Stimulated activated CD8-positive, alpha-beta memory T cell treated with anti-CD3 and anti-CD28 coated beads, Interleukin-4, amount 100 ng/mL, for 1 hour (primary cell): ENCODE measurements at places on chromosomes 2 and 18.
A peak's percentile ranks its signal among the peaks of the same experiment; 100 is the strongest.

GRCh38 chr2:203594541-203594940 lies 59.4 kb upstream of the RAPH1 start:
- no peak for DNase-seq

DNA sequence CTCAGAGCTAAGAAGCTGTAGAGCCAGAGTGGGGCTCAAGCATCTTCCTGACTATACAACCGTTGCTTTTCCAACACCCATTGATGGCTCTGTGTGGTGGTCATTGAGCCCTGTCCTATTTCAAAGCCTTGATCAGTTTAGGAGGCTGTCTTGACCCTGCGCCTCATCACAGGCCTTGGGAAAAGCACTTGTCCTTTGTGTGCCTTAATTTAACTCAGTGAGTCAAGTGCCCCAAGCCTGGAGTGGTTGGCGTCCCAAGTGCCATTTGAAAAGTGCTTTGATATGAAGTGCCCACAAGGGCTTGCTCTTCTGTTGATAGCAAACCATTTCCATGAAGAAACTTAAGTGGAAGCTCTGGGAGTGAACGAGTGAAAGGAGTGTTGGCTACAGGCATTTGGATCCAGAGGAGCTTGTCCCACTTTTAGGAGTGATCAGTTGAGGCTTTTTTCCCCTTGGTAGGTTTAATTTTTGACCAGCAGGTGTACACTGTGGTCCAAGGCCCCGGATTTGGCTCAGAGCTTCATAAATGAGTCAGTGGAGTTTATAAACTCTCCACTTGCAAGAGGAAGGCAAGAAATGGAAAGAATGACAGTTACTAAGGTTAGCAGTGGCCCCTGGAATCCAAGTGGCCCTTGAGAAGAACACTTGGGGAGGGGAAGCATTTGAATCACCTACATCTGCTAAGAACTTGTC lies 50.3 kb downstream of the ACTR2 start:
- DNase-seq: no peak

GRCh38 chr18:24627644-24628315 lies 167.3 kb downstream of the HRH4 start:
- no peak for DNase-seq

DNA sequence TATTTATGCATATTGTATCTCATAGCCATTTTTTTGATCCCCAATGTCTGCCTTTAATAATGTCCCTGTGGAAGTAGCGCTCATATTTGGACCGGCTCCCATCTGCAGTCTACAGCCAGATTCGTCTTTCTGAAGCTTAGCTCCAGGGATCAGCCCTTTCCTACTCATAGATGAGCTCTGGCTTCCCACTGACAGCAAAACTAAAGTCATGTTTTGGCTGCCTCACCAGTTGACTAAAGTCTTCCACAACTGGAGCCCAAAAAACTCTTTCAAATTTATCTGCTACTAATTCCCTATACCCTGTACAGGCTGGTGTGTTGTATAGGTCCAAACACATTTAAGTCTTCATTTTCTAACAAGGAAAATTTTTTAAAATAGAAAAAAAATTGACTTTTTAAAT lies 294.2 kb upstream of the HNMT start:
- no peak for DNase-seq

DNA sequence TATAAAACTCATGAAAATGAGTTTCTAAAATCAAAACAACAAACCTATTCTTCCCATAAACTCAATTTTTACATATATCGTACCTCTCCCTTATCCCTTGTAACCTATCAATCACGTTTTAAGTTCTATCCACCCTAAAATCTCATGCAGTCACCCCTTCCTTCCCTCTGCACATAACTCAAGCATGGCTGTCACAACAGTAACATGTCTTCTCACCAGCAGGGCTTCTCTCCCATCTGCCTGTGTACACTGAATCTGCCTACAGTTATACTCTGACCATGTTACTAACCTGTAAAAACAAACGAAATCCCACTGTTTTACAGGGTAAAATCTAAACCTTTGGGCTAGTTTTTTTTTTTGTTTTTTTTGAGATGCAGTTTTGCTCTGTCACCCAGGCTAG lies 68.2 kb downstream of the MAP4K3 start:
- no peak for DNase-seq

DNA sequence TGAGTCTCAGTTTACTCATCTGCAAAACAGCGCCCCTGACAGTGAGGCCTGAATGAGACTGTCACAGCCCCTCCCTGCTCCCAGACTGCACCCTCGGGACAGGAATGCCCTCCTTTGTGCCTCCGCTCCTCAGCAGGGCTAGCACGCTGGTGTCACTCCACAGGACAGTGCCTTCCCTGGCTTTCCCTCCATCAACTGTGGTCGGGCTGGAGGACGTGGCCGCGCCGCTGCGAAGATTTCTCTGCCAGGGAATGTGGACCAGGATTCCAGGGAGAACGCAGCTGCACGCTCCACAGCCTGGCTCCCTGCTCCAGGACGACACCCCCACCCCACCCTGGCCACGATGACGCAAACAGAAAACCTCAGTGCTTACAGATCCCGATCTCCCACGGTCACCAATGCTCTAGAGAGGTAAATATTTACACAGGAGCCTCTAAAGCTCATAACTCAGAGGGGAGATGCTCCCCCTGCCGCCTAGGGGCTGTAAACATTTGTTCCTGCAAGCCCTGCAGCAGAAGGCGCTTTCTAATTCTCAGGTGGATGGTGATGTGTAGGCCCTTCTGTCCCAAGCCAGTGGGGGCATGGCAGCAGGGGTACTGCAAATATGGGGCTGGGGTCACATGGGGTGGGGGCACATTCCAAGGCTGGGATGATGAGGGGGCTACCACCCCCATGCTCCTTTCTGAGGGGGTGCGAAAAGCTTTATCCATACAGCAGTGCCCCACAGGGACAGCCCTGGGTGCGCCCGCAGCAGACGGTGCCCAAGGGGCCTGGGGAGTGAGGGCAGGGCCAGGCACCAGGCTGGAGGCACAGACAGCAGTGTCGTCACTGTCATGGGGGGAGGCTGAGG lies 12.4 kb downstream of the HS6ST1 start:
- no peak for DNase-seq

DNA sequence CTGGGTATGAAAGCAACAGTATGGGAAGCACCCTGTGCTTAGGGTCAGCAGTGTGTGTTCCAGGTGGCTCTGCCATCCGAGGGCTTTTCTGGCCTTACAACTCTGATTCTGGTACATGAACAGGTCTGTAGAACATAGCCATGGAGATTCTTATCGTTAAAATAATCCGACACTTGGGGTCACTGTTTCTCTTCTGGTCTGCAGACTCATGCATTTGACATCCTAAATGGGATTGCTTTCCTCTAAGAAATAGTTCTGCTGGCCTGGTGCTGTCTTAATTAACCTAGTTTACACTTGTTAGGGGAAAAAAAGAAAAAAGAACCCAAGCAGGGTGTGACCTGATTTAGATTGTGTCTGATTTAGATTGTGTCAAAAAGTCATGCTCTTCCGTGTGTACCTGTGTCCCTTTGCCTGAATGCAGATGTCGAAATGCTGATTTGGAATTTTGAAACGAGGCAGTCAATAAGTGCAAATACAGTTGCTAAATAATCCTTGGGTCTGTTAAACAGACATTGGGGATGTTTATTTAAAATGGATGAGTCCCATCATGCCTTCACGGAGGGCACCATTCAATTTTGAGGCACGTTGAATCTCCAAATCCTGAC lies 59.6 kb downstream of the TRPM8 start:
- DNase-seq: peak; percentile 11

DNA sequence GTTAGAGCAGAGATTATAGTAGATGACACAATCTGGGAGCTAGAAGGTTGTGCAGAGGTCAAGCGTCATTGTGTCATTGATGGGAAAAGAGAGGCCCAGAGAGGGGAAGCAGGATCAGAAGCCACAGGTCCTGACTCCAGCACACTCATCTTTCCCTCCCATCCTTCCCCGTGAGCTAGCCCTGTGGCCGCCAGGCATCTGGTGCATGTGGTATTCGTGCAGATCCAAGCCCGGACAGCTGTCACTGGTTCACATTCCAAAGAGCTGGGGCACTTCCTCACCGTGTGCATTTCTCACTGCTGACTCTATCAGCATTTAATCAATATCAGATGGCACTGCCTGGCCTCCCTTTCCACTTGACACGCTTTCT lies 94.1 kb upstream of the THOC1 start:
- no peak for DNase-seq

DNA sequence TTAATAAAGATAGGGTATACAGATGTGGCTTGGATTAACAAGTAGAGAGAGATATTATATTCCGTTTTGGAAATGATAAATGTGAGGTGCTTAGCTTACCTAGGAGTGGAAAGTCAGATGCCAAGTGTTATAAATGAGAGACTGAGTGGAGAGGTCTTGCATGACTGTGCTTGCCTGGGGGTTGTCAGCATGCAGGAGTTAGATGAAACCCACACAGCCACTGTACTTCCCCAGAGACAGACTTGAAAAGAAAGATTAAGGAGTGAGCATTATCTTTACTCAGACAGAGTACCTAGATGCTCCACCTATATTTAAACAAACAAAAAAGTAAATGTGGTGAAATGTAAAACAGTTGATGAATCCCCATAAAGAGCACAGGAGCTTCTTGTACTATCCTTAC lies 482.7 kb downstream of the RIT2 start:
- no peak for DNase-seq

- no peak for DNase-seq
Observed at GRCh38 chr2:15038366-15039364, 406.1 kb downstream of the LRATD1 start.

- DNase-seq: no peak
Observed at GRCh38 chr2:99777656-99778290, 288.0 kb upstream of the REV1 start.

DNA sequence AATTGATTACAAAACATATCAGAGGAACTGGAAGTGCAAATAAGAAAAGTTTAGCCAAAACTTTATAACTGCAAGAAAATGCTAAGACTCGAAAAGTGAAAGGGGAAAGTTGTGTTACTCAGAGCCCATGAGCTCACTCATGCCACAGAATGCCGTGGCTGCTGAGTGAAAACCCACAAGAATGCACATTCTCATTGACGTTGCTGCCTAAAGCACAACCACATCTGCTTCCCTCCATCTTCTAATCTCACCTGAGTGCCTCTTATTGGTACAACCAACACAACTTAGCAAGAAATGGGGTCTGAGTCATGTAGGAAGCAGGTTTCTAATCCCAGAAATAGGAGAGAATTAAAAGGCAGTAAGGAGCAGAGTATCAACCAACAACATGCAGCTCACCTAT lies 259.7 kb downstream of the LNPK start:
- no peak for DNase-seq

GRCh38 chr2:145292166-145292565 lies 772.2 kb upstream of the ZEB2 start:
- no peak for DNase-seq

DNA sequence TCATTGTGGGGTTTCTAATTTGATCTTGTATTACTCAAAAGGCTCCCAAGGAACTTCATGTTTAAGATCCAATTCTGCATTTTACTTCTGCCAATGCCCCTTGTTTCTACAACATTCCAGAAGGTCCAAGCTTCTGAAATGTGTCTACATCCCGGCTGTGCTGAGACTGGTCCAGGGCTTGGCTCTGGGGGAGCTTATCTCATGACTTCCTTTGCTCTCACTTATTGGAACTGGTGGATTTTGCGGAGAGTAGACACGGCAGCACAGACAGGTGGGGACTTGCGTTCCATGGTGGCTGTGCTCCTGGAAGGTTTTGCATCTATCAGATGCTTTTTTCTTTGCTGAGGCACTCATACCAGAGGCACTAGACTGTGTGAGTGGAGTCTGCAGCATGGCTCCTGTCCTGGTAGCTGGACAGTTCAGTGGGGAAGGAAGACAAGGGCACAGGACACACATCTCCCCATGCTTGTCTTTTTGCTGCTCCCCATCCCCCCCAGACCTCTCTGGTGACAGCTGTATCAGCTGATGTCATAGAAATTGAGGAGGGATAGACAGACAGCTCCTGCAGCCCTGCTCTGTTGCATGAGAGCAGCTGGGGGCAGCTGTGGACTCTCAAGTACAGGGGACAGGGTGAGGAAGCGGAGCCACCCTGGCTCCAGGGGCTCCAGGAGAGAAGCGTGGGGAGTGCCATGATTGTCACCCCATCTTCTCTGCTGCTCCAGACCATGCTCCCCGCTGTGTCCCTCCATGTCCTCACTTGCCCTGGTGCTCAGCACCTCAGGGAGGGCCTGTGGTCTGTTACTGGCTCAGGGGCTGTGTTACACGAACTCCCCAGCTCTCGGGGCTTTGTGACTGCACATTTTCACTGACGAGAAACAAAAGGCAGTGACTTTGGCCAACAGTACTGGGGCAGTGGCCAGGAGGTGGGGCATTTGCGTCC lies 46.0 kb downstream of the ACAA2 start:
- DNase-seq: no peak

DNA sequence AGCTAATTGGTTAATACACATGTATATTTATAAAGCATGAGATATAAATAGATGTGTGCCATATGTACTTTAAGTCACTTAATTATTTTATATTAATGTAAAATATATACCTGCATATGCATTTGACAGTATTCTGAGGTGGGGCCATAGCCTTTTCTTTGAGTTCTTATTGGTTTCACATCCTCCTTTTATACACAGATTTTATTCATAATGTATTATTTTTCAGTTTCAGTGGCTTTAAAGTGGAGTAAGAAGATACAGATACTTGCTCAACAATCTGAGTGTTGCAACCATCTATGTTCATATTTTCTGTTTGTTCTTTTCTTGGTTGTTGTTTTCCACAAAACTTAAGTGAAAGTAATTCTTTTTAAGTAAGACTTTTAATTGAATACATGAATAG lies 436.5 kb downstream of the RND3 start:
- DNase-seq: no peak

- DNase-seq: no peak
Observed at GRCh38 chr2:110853516-110853915, 121.1 kb downstream of the ACOXL start.

DNA sequence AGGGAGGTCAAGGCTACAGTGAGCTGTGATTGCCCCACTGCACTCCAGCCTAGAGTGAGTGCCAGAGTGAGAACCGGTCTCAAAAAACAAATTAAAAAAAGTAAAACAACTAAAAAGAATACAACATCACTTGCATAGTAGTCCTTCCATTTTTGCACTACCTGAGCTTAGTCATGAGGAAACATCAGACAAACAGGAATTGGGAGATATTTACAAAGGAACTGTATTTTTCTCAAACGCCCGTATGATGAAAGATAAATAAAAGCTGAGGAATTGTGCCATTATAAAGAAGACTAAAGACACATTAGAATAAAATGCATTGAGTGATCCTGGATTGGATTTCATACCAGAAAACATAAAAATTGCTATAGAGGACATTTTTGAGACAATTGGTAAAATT lies 50.0 kb upstream of the ATP8B1 start:
- no peak for DNase-seq

DNA sequence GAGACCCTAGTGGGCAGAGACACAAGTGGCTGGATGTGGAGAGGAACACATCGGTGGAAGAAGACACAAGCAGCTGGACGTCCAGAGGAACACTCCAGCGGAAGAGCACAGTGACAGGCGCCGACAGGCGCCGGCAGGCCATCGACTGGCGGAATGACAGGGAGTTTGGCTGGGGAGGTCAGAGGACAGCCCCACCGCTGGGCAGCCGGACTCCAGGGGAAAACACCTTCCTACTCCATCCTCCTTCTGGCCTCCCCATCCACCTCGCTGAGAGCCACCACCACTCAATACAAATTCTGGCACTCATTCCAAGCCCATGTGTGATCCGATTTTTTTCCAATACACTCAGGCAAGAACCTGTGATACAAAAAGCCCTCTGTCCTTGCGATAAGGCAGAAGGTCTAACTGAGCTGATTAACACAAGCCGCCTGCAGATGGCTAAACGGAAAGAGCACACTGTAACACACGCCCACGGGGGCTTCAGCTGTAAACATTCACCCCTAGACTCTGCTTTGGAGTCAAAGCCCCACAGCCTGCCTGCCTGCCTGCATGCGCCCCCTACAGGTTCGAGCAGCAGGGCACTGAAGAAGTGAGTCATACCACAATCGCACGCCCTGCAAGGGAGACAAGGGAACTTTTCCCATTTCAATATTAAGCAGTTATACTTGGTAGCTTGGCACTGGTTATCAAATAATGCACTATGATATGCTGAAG lies 50.2 kb upstream of the LRP1B start:
- DNase-seq: no peak
